ENCODE measurements at places on chromosomes 6 and 20.

GRCh38 chr20:63361519-63362435, 628 bp upstream of the CHRNA4 start:
- peaks cover 5% of the 10 kb centered on the region for H3K4me1 ChIP-seq
- peaks cover 4% of the 10 kb centered on the region for H3K36me3 ChIP-seq
- no peak overlapping the region for H3K27ac ChIP-seq

- no peak overlapping the region for H3K4me3 ChIP-seq
- no peak for DNase-seq
- no peak overlapping the region for H3K27ac ChIP-seq
- peaks cover 8% of the 10 kb centered on the region for H3K4me1 ChIP-seq
- H3K27me3 ChIP-seq, result no peaks in the 10 kb centered on the region
Observed at GRCh38 chr6:130677312-130677711, 149.9 kb upstream of the SMLR1 start.

- no peaks in the 10 kb centered on the region for H3K36me3 ChIP-seq
- no peak overlapping the region for H3K4me3 ChIP-seq
- no peak overlapping the region for H3K27ac ChIP-seq
- no peak for DNase-seq
Observed at GRCh38 chr20:17150858-17151257, 76.0 kb upstream of the PCSK2 start.

DNA sequence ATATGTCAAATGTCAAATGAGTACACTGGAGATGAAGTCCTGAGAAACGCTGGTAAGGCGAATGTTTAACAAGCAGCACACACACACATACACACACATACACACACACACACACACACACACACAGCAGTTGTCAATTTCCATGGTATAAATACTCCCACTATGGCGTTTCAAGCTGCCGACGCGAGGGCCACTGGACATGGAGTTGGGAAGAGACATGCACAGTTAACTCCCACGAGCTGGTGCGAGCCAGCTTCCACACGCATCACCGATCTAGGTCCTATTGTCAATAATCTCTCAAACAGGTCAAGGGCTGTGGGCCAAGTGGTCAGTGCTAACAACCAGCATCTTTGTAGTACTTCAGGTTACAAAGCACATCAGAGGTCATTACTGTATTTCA, 58.9 kb downstream of the TRERF1 start:
- H3K4me3 ChIP-seq, result no peak overlapping the region
- H3K27me3 ChIP-seq, result no peaks in the 10 kb centered on the region

DNA sequence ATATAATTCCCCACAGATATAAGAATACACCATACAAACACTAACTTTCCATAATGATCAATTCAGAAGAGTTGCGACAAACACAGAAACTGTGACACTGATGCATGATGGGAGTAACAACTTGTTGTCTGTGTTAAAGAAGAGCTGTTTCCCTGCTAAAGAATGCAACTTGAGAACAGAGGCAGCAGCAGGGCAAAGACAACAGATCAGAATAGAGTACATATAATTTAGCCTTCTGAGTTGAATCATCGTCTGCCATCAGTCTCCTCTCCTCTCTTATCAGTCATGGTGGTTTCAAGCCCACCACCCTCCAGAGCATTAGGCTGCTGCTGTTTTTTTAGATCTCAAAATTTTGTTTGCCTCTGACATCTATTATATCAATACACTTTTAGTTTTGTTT, 280.4 kb downstream of the UBE3D start:
- H3K36me3 ChIP-seq, result no peaks in the 10 kb centered on the region
- H3K27ac ChIP-seq, result no peak overlapping the region
- H3K4me3 ChIP-seq, result no peak overlapping the region
- DNase-seq, result no peak

DNA sequence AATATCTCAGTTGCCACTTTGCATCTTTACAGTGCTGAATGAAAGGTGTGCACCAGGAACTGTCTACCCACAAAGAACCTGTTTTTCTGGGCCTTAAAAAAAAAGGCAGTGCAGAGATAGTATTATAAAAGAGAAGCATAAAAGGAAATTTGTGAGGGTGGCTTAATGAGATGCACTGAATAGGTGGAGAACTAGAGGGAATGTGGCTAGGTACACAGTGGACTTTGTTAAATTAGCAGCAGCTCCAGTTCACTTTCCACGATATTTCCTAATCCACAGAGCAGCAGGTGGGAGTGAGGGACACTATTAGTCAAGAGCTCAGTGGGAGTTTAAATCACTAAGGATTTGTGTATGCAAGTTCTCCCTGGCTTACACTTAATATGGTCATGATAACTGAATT, 38.8 kb downstream of the MAP7 start:
- no peak for DNase-seq
- H3K27ac ChIP-seq, result no peak overlapping the region
- H3K36me3 ChIP-seq, result no peaks in the 10 kb centered on the region

Data from central memory CD8-positive, alpha-beta T cell (primary cell).